ENCODE measurements at places on chromosomes 16 and 17.

GRCh38 chr16:66388350-66389139 is 22.1 kb downstream of the CDH5 start:
- no peak for DNase-seq

GRCh38 chr17:1058423-1059130 is 61.6 kb downstream of the TIMM22 start:
- no peak for DNase-seq

- no peak for DNase-seq
Measured at GRCh38 chr16:56102183-56102686, 89.1 kb upstream of the GNAO1 start.

GRCh38 chr17:63402431-63403212 is 43.5 kb downstream of the CYB561 start:
- DNase-seq = no peak

GRCh38 chr17:40452216-40452787 is 9.1 kb downstream of the IGFBP4 start:
- no peak for DNase-seq

DNA sequence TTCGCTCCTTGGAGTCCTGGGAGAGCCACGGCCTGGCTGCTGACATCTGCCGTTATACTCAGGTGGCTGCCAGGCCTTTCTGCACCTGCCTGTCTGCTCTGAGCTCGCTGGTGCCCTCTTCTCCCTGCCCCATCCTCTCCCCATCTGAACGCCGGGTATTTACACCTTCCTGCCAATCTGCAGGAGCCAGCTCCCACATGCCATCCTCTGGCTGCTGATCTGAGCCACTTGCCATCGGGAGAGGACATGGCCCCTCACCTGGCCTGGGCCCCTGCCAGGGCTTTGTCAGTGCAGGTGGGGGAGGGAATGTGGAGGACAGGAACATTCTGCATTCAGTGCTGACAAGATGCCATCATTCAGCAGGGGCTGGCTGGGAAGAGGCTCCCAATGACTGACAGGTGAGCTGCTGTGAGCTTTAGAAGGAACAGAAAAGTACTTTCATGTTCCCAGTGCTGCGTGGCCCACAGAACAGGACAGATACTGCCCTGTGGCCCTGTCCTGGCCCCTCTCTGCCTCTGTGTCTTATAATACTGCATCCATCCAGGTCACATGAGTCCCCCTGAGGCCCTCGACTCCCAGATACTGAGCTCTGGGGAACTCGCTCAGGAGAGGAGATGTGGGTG is 96.3 kb upstream of the ZNF469 start:
- no peak for DNase-seq

DNA sequence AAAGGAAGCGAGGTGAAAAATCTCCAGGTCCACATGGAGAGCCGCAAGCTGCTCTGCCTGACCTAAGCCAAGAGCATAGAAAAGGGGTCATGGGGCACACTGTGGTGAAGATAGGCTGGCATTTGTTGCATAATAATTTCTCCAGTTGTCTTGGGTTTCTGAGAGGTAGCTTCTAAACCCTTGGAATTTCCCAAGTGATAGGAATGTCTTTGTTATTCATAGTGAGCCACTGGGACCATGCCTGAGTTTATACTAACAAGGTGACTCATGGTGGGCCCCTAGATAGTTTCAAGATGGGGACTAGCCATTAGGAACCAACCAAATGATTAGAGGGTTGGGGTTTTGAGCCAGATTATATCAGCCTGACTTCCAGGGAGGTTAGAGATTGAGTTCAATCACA is 25.6 kb downstream of the SOST start:
- no peak for DNase-seq

DNA sequence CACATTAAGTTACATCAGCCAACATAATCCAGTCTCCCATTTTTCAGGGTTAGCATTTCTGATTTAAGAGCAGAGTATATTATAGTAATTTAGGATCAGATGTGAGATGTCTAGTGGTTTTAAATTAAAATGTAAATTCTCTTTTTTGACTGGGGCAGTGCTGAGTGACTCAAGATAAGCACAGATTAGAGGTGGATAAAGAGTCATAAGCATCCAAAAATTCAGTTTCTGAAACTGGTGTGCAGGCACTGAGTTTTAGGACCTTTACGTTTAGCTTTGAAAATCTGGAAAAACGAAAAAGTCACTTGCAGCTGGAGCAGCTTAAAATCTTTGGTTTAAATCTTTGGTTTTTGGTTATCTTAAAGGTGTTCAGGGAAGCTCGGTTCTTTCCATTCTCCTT is 190.7 kb downstream of the FTO start:
- no peak for DNase-seq

- no peak for DNase-seq
Measured at GRCh38 chr17:42457107-42457792, 1.4 kb upstream of the ATP6V0A1 start.

DNA sequence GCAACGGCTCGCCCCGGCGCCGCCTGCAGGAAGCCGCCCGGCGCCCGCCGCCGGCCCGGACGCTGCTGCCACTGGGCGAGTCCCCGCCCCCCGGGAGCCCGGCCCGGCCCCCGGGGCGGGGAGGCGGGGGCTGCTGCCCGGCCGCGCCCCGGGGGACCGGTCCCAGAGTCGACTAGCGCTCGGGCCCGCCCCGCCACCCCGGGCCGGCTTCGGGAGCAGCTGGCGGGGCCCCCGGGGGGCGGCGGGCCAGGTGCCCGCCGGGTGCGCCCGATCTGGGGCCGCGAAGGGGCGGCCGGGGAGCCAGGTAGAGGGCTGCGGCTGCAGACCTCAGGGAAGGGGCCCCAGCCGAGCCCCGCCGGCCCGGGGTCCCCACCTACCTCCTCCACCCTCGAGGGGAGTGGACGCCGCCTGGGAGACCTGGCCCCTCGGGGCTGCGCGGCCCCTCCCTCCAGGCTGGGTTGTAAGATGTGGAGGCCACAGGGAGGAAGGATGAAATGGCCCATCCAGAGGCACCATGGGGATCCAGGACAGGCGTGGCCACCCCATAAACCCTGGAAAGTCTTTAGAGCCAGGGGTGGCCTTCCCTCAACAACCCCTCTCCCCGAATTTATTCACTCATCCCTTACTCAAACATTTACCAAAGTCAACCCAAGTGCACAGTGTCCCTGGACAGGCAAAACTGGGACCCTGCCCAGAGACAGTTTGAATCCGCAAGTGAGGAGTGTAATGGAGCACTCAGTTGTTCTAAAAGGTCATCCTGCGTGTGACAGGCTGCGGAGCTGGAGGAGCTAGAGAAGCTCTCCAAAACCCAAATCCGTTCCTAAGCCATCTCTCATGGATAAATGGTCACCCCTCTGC is at the start of gene CDYL2:
Gene CDYL2, minus strand, starts transcription at position 73 of the 858 bp plus-strand sequence. CDS start 425 bp downstream, outside the sequence.
- DNase-seq = peak; percentile 9

GRCh38 chr16:57899771-57900661 is 70.9 kb downstream of the CNGB1 start:
- peak; percentile 70 for DNase-seq

- peak; percentile 40 for DNase-seq
Measured at GRCh38 chr17:49851387-49852291, 3.8 kb upstream of the TAC4 start.

- DNase-seq = no peak
Measured at GRCh38 chr17:80980397-80981061, 11.1 kb upstream of the CHMP6 start.

GRCh38 chr17:73706858-73707257 is 62.6 kb upstream of the SDK2 start:
- DNase-seq = no peak

DNA sequence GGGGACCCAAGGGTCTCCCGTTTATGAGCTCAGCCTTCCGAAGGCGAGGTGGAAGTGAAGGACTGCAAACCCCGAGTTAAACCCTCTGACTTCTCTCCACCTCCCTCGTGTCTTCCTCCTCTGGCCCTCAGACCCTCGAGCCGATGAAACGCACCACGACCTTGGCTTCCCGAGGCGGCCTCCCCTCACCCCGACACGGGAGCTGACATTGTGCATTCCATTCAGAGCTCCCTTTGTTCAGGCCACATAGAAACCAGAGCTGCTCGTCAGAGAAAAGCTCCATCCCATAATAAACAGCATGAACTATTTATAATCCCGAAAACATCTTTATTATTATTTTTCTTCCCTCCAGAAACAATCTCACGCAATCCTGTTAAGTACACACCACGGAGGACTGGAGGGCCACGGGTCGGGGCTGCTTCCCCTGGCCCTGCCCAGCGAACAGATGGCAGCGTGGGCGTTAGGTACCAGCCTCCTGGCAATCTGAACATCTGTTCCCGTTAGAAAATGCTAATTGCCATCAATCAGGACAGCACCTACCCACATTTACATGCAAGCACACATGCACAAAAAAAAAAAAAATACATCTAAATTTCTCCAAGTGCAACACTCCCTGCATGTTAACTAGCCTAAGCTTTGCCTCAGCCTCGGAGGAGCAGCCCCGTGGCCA is 145.7 kb downstream of the RBFOX3 start:
- DNase-seq = no peak

DNA sequence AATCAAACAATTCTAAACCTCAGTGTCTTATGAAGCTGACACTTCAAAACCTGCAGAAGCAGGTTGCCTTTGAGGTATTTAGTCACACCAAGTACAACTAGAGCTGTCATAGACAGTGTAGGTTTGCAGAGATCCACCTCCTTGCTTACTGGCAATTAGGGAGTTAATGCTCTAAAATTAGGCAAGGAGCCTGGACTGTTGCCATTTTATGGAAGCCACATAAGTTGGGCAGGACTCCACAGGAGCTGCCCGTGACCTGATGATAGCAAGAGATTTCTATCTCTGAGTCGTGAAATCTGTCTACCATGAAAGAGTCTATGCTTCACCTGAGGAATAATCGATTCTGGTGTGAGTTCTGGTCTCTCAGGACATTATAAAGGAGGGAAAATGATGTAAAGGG is 8.9 kb downstream of the EME1 start:
- no peak for DNase-seq

GRCh38 chr17:38768417-38768816 is 15.9 kb downstream of the PSMB3 start:
- DNase-seq = no peak

GRCh38 chr16:64065523-64065922 is 1056.3 kb downstream of the CDH11 start:
- no peak for DNase-seq

DNA sequence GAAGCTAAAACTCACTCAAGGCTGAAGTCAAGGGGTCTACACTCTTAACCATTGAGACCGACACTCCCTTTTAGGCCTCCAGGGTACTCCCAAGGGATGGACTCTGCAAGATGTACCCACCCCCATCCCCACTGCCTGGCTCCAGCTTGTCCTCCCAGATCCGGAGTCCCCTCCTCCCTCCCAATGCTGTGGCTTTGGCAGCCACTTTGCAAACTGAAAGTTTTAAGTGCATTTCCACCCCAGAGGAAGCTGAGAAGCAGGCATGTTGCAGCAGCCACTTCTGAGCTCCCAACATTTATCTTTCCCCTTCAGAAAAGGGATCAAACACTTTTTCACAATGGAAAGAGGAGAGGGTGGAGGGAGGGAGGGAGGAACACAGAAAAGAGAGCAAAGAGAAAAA is 115.2 kb downstream of the COPRS start:
- no peak for DNase-seq

DNA sequence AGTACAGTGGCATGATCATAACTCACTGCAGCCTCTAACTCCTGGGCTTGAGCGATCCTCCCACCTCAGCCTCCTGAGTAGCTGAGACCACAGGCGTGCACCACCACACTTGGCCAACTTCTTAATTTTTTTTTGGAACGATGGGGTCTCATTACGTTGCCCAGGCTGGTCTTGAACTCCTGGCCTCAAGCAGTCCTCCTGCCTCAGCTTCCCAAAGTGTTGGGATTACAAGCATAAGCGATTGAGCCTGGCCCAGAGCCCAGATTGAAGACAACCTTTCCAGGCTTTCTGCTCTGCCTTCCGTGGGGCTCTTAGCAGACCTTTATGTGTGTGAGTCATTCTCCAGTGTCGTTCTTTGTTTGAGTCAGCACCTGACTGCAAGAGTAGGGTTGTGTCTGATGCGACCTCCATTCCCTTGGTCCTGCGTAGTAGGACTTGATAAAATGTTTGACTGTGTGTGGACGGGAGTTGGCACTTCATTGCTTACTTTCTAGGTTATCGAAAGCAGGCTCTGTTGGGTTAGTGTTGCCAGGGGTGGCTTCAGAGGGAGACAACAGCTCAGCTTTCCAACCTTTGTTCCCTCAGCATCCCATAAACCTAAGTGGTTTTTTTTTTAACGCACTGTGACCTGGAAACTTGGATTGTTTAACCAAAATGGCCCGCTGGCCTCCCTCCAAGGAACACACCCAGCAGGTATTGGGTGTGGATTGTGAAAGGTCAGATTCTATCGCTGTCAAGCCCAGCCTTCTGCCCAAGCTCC is 26.4 kb downstream of the EEF2K start:
- DNase-seq = no peak

DNA sequence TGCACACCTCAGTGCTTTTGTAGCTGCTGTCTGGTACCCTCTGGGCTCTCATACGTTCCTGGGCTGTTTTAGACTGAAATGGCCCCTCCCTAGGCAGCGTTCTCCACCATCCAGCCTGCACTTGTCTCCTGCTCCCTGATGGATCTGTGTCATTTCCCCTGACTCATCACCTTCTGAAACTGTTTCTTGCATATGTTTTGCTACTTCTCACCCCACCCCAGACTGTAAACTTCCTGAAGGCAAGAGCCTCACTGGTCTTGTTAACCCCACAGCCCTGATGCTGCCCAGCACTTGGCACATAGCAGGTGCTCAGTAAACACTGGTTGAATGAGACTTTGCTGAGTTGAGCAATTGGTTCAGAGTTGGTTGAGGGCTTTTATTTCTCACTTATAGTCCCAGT is 78.7 kb downstream of the CRISPLD2 start:
- DNase-seq = no peak

DNA sequence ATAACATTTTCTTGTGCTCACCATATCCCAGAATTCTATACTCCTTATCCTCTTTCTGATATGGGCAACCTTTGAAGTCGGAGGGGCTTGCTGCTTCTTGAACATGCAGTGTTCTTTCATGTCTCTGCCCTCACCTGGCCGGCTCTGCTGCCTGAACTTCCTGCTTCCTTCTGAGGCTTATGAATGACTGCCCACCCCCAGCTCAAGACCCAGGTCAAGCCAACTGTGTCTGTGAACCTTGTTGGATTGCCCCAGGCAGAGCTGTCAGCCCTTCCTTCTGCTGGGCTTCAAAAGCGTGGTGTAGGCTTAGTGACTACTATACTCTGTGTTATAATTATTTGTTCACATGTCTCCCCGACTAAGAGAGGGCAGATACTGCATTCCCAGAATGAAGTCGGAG is 506.5 kb downstream of the HS3ST4 start:
- no peak for DNase-seq

DNA sequence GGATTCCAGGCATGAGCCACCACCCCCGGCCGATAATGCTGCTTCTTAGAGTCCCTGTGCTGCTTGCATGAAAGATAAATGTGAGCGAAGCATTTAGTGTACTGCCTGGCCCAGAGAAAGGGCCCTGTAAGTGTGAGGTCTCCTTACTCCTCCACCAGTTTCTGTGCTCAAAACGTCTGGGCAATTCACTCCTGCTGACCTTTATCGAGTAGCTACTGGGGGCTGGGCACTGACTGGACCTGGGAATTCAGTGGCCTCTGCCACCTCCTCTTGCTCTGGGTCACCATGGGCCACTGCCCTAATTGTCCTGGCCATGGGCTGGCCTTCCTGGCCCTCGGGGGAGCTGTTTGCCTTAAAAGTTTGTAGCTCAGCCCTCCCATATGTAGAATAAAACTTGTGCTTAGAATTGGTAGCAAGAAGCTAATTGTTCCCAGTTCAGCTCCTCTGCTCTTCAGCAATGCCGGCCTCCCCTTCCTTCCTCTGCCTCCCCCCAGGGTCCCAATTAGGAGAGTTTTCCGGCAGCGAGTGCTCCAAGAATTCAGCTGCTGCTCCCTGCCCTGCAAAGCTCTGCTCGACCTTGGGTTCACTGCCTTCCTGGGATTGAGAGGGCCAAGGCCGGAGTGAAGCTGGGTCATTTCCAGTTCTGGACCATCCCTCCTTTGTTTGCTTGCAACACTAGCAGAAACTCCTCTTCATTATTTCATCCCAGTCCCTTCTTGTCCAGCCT is 98.9 kb upstream of the CDC42EP4 start:
- no peak for DNase-seq

All from activated CD8-positive, alpha-beta memory T cell treated with anti-CD3 and anti-CD28 coated beads for 48 hours (primary cell).